ENCODE measurements at places on chromosomes 3 and 15.

- no peaks in the 10 kb centered on the region for H3K4me1 ChIP-seq
- no peak overlapping the region for H3K27ac ChIP-seq
- no peaks in the 10 kb centered on the region for H3K36me3 ChIP-seq
- H3K4me3 ChIP-seq: no peak overlapping the region
- no peaks in the 10 kb centered on the region for H3K27me3 ChIP-seq
- DNase-seq: no peak
Observed at GRCh38 chr15:79025802-79026201, 64.8 kb downstream of the RASGRF1 start.

GRCh38 chr3:189144645-189145044 is 27.1 kb upstream of the TPRG1 start:
- H3K36me3 ChIP-seq: no peaks in the 10 kb centered on the region
- H3K4me1 ChIP-seq: no peaks in the 10 kb centered on the region
- no peaks in the 10 kb centered on the region for H3K27me3 ChIP-seq
- no peak overlapping the region for H3K4me3 ChIP-seq

DNA sequence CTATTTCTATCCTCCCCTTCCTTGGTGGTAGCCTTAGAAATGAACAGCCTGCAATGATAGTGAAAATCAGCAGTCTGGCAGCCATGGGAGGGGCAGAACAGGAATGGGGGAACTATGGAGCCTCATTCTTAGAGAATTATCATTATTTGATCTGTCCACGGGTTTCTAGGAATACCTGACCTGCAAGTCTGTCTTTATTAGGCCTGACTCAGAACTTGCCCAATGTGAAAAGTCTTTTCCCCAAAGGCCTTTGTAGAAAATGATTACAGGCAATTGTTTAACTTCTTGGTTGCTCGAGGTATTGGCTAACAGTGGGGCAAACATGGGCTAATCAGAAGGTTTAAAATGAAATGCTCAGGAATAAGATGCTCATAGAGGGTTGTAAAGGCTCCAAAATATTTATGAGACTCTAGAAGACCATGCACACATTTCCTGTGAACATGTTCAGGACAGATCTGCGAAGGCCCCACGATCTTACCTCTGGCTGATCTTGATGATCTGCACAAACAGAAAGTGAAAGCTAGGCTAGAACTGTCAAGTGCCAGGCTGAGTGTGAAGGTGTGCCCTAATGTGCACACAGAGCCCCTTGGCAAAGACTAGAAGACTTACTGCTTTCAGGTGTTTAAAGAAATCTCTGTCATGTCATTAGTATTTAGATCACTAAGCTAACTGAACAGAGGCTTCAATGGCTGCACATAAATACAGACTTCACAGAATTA is 39.6 kb upstream of the LAMP3 start:
- H3K4me3 ChIP-seq: no peak overlapping the region
- no peaks in the 10 kb centered on the region for H3K36me3 ChIP-seq
- no peaks in the 10 kb centered on the region for H3K27me3 ChIP-seq
- H3K4me1 ChIP-seq: no peaks in the 10 kb centered on the region
- no peak for DNase-seq
- no peak overlapping the region for H3K27ac ChIP-seq

DNA sequence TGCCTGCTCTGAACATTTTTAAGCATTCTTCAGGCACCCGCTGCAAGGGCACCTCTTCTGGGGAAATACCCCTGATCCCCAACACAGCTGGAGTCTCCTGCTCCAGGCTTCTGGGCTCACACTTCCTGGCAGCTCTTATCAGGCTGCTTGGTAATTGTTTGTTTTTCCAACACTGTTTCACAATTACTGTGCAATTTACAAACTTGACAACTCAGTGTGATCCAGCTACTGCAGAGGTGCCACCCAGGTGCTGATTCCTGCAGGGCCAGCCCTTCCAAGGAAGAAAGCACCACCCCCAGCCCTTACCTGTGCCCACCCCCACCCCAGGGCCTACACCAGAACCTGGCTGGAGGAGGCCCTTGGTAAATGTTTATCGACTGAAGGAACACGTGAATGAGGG is 66.5 kb downstream of the MAGEF1 start:
- H3K36me3 ChIP-seq: no peaks in the 10 kb centered on the region
- no peak overlapping the region for H3K4me3 ChIP-seq
- no peaks in the 10 kb centered on the region for H3K4me1 ChIP-seq
- no peaks in the 10 kb centered on the region for H3K27me3 ChIP-seq
- no peak for DNase-seq

DNA sequence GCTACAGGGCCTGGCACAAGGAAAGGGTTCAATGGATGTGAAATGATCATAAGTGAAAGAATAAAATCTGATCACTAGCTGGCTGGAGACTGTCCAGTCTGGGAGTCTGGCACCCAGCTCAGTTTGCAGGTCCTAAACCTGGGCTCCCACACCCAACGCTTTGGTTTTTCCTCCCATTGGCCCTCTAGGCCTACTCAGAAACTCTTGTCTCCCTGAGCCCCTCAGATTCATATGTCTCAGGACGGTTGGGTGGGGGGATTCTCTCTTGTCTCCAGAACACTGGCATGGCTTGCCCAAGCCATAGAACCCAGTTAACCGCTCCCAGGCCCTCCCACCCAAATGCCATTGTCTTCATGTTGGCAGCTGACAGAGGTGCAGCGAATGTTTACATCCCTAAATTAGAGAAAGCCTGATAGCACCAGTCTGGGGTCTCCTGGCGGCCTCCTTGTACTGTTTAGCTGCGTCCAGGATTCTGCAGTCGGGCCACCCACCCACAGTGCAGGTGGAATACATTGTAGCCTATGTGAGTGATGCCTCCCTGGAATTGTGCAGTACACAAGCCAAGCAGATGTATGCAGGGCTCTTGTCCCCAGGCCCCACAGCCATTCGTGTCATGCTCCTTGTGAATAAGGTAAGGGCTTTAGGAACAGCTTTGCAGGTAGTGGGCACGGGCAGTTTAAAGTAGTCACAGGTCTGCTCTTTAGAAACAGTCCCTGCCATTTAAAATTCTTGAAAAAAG is 266.3 kb downstream of the XXYLT1 start:
- H3K4me3 ChIP-seq: no peak overlapping the region
- no peak for DNase-seq
- no peaks in the 10 kb centered on the region for H3K36me3 ChIP-seq
- no peaks in the 10 kb centered on the region for H3K27me3 ChIP-seq
- H3K4me1 ChIP-seq: peaks cover 8% of the 10 kb centered on the region

DNA sequence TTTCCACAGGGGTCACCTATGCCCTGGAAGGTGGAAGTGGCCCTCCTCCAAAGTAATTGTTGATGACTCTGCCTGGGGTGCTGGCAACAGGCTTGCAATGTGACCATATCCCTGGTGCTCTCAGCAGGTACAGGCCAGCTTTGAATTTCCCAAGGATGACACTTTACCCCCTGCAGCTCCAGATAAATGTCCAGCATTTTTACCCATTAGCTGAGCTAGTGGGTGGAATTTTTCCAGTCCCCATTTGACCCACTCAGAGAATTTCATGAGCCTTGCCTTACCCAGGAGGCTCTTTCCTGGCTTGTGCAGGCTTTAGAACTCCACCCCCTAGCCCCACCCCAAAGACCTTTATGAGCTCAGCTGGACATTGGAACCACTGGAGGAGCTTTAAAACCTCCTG is 77.6 kb downstream of the ST8SIA2 start:
- H3K27me3 ChIP-seq: no peaks in the 10 kb centered on the region
- no peak overlapping the region for H3K27ac ChIP-seq
- no peak for DNase-seq
- H3K4me1 ChIP-seq: no peaks in the 10 kb centered on the region
- H3K36me3 ChIP-seq: no peaks in the 10 kb centered on the region

DNA sequence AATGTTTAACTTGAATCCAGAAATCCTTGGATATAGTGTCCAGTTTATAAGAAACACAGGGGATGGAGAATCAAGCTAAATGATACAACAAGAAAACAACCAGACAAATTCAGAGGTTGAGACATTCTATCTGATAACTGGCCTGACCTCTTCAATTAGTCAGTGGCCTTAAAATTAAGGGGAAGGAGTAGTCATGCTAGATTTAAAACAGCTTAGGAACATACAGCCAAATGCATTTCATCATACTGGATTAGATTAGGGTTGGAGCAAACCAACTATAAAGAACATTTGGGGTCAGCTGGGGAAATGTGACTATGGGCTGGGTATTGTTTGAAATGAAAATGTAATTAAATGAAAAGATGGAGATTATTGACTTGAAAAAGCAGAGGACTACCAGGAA is 53.3 kb downstream of the PPARG start:
- H3K4me1 ChIP-seq: no peaks in the 10 kb centered on the region
- no peaks in the 10 kb centered on the region for H3K27me3 ChIP-seq
- H3K4me3 ChIP-seq: no peak overlapping the region
- no peaks in the 10 kb centered on the region for H3K36me3 ChIP-seq

DNA sequence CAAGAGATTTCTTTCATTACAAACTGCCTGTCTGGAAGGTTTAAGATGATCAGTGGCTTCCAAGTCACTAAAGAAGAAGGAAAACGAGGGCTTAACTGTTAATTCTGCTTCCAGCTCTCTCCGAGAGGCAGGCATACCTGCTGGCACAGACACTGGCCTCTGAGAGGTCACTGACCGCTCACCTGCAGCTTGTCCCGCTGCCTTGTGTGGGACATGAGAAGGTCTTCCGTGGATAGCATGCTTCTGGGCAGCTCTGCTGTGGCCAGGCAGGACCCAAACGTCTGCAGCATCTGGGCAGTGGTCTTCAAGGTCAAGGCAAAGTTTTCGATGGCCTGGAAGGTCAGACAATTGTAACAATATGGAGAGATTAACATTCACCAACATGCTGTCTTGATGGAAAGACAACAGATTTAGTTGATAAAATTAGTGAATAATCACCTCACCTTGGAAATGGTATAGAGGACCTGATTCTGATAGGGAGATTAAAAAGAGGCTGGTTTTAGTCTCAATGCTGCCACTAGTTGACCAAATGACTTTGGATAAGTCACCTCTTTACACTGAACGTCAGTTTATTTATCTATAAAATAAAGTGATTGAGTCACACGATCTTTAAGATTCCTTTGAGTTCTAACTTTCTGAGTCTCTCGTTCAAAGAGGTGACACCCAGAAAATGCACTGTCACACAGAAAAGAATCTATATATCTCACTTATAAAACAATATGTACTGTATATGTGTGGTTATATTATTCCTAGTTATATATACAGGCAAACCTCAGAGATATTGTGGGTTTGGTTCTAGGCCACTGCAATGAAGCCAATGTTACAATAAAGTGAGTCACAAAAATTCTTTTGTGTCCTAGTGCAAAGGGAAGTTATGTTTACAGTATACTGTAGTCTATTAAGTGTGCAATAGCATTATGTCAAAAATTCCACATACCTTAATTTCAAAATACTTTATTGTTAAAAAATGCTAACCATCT is 65.1 kb downstream of the B3GNT5 start:
- H3K4me3 ChIP-seq: no peak overlapping the region
- no peak overlapping the region for H3K27ac ChIP-seq
- peaks cover 5% of the 10 kb centered on the region for H3K36me3 ChIP-seq
- DNase-seq: no peak
